Activated T-cell treated with anti-CD3 and anti-CD28 coated beads, Interleukin-2, amount 50 U/mL, for 72 hours (primary cell): ENCODE measurements at places on chromosomes 3 and 15.

GRCh38 chr3:104388619-104389018, 978.1 kb upstream of the ALCAM start:
- H3K4me3 ChIP-seq, result no peak overlapping the region
- no peak for DNase-seq
- no peaks in the 10 kb centered on the region for H3K27me3 ChIP-seq
- H3K36me3 ChIP-seq, result no peaks in the 10 kb centered on the region

GRCh38 chr3:62188681-62189375, 184.5 kb downstream of the FEZF2 start:
- H3K4me3 ChIP-seq, result peak overlapping the region; percentile 56
- peak; percentile 64 for DNase-seq
- H3K27ac ChIP-seq, result no peak overlapping the region
- H3K4me1 ChIP-seq, result no peaks in the 10 kb centered on the region

- no peak overlapping the region for H3K4me3 ChIP-seq
- DNase-seq, result no peak
- H3K27ac ChIP-seq, result peak overlapping the region; percentile 33
- H3K4me1 ChIP-seq, result no peaks in the 10 kb centered on the region
Observed at GRCh38 chr3:147963711-147964110, 554.5 kb downstream of the ZIC1 start.

GRCh38 chr15:42184296-42184695, 23.8 kb downstream of the VPS39 start:
- H3K36me3 ChIP-seq, result peaks cover 10% of the 10 kb centered on the region
- no peak overlapping the region for H3K4me3 ChIP-seq
- peaks cover 6% of the 10 kb centered on the region for H3K4me1 ChIP-seq
- H3K27ac ChIP-seq, result peak overlapping the region; percentile 66
- no peak for DNase-seq

DNA sequence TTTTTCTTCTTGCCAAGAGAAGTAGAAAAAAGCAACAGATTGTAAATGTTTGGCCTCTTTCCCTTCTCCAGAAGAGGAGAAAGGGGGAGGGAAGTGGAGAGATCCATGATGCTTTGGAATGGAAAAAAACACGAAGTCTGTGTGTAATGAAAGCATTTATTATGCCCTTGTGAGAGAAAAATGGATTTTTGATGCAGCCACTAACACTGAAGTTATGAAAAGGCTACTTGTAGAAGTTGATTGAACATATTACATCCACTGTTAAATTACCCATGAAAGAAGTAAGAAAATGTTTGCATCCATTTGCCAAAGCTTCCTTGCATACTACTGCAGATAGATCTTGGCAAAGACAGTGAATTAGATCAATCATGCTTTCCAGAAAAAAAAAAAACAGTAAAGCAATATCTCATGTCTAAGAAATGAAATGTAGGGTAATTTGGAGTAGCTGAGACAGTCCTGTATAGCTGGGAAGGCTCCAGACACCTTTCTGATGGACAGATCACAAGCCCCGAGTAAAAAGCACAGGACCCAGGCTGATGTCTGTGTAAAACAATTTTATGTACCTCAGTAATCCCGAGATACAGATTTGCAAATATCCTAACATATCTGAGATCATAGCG, 295.5 kb downstream of the PLOD2 start:
- H3K27me3 ChIP-seq, result no peaks in the 10 kb centered on the region
- no peak for DNase-seq
- no peaks in the 10 kb centered on the region for H3K4me1 ChIP-seq

- no peaks in the 10 kb centered on the region for H3K36me3 ChIP-seq
- no peak for DNase-seq
- H3K27me3 ChIP-seq, result peaks cover 7% of the 10 kb centered on the region
- H3K4me1 ChIP-seq, result no peaks in the 10 kb centered on the region
- H3K4me3 ChIP-seq, result no peak overlapping the region
- H3K27ac ChIP-seq, result no peak overlapping the region
Observed at GRCh38 chr3:161568671-161569070, 72.1 kb downstream of the OTOL1 start.

DNA sequence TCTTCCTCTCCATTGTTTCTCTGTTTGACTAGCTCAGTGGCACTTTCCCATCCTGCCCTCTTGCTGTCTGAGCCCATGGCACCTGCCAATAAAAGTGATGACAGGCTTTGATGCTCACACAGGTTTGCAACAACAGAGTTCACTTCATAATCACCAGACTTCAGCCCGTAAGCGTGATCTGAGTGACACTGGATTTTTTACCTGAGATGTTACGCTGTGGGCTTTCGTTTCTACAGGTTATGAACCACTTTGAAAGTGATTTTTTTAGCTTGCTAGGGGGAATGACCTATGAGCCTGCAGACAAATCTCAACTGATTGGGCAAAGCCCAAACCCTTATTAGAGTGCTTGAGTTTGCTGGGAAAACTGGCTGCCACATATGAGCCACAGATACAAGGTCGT, 173.9 kb upstream of the ICE2 start:
- H3K27me3 ChIP-seq, result no peaks in the 10 kb centered on the region
- DNase-seq, result no peak
- no peak overlapping the region for H3K27ac ChIP-seq
- H3K4me1 ChIP-seq, result peaks cover 56% of the 10 kb centered on the region

DNA sequence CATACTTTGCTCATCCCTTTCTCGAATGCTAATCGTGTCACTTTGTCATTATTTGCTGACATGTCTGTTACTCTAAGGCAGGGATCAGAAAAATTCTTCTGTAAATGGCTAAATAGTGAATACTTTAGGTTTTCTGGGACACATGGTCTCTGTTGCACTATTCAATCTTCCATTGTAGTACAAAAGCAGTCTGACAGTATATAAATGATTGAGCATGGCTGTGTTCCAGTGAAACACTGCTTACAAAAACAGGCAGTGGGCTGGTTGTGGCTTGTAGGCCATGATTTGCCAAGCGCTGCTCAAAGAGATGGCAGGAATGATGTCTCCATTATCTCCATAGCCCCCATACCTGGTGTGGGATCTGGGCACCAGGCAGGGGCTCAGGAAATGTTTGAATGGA, 45.6 kb downstream of the TMEM266 start:
- H3K27me3 ChIP-seq, result peaks cover 8% of the 10 kb centered on the region
- no peak for DNase-seq
- H3K4me1 ChIP-seq, result no peaks in the 10 kb centered on the region
- no peak overlapping the region for H3K27ac ChIP-seq
- no peak overlapping the region for H3K4me3 ChIP-seq

- H3K27me3 ChIP-seq, result no peaks in the 10 kb centered on the region
- no peak for DNase-seq
- H3K27ac ChIP-seq, result no peak overlapping the region
- no peak overlapping the region for H3K4me3 ChIP-seq
- H3K36me3 ChIP-seq, result no peaks in the 10 kb centered on the region
Observed at GRCh38 chr3:101611023-101611422, 37.0 kb downstream of the PCNP start.

DNA sequence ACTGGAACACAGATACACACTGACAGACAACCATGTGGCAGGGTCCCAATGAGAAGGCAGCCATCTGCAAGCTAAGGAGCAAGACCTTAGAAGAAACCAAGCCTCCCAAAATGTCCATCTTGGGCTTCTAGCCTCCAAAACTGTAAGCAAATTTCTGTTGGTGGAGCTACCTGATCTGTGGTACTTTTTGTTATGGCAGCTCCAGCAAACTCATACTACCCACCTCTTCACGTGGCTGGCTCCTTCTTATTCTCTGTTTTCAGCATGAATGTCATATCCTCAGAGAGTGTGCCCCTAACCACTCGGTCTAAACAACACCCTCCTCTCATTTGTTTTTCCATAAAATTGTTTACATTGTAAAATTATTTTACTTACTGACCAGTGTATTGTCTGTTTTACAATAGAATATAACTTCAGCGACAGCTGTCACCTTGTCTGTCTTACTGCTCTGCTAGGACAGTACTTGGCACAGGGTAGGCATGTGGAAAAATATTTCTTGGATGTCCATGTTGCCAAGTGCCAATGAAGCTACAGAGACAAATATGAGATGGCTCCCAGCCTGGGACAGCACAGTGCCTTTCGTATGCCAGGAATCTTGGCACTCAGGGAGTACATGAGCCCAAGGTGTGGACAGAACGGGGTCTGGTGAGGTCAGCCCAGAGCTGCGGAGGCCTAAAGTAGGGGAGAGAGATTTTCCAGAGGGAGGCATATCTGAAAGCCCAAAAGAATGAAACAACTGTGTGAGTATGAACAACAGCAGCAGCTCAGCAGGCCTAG, 17.4 kb upstream of the SLC25A36 start:
- H3K4me1 ChIP-seq, result no peaks in the 10 kb centered on the region
- H3K36me3 ChIP-seq, result no peaks in the 10 kb centered on the region
- H3K4me3 ChIP-seq, result no peak overlapping the region
- no peak for DNase-seq

GRCh38 chr3:136932978-136933772, 24.6 kb upstream of the IL20RB start:
- peak overlapping the region; percentile 16 for H3K4me3 ChIP-seq
- peaks cover 9% of the 10 kb centered on the region for H3K36me3 ChIP-seq
- DNase-seq, result no peak
- no peaks in the 10 kb centered on the region for H3K27me3 ChIP-seq

GRCh38 chr15:77578641-77579372, 53.9 kb downstream of the LINGO1 start:
- H3K27ac ChIP-seq, result no peak overlapping the region
- H3K36me3 ChIP-seq, result no peaks in the 10 kb centered on the region
- no peaks in the 10 kb centered on the region for H3K27me3 ChIP-seq
- no peak overlapping the region for H3K4me3 ChIP-seq
- H3K4me1 ChIP-seq, result no peaks in the 10 kb centered on the region

GRCh38 chr15:84609818-84610525, 9.2 kb downstream of the ZSCAN2 start:
- H3K4me1 ChIP-seq, result peaks cover 30% of the 10 kb centered on the region
- H3K36me3 ChIP-seq, result peaks cover 5% of the 10 kb centered on the region
- H3K27ac ChIP-seq, result no peak overlapping the region
- no peak for DNase-seq
- H3K27me3 ChIP-seq, result no peaks in the 10 kb centered on the region

- DNase-seq, result no peak
- no peak overlapping the region for H3K4me3 ChIP-seq
- no peak overlapping the region for H3K27ac ChIP-seq
- no peaks in the 10 kb centered on the region for H3K4me1 ChIP-seq
Observed at GRCh38 chr3:159929171-159930141, 59.2 kb upstream of the IL12A start.

- H3K4me1 ChIP-seq, result peaks cover 19% of the 10 kb centered on the region
- H3K36me3 ChIP-seq, result peaks cover 20% of the 10 kb centered on the region
- no peak overlapping the region for H3K27ac ChIP-seq
- no peak overlapping the region for H3K4me3 ChIP-seq
- no peaks in the 10 kb centered on the region for H3K27me3 ChIP-seq
- no peak for DNase-seq
Observed at GRCh38 chr3:127611251-127611650, 13.0 kb downstream of the MCM2 start.

- H3K4me3 ChIP-seq, result no peak overlapping the region
- DNase-seq, result no peak
- H3K4me1 ChIP-seq, result peaks cover 6% of the 10 kb centered on the region
- no peaks in the 10 kb centered on the region for H3K27me3 ChIP-seq
- no peaks in the 10 kb centered on the region for H3K36me3 ChIP-seq
- no peak overlapping the region for H3K27ac ChIP-seq
Observed at GRCh38 chr3:194592798-194593752, 40.1 kb downstream of the TMEM44 start.

DNA sequence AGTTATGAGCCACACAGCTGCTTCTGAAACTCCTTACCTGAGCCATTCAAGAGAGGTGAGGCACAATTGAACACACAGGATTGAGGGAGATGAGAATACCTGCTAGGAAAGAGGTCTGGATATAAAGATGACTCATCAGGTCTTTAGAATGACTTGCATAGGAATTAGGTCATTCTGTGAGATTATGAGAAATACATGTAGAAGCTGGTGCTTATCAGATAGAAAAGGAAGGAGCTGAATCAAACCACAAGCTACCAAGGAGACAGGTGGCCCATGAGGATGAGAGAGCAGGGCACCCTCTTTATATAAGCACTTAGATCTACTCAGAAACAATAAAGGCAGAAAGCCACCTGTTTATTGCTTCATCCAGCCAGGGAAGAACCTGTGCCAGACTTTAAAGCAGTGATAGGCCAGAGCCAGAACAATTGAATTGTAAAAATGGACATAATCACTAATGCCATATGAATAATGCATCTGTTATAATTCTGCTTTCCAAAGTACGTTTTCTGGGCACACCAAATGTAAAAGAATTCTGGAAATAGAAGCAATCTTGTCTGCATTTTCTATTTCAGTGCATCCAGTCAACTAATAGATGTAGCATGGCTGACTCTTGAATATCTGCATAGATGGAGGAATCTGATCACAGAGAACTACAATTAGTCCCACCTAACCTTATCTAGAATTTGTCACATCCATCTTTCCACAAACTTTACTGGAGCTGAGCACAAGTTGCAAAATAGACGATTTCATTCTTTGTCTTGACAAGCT, 74.9 kb downstream of the PIK3R4 start:
- H3K4me3 ChIP-seq, result no peak overlapping the region
- DNase-seq, result no peak
- peaks cover 5% of the 10 kb centered on the region for H3K36me3 ChIP-seq
- H3K27ac ChIP-seq, result no peak overlapping the region
- no peaks in the 10 kb centered on the region for H3K4me1 ChIP-seq
- H3K27me3 ChIP-seq, result no peaks in the 10 kb centered on the region

DNA sequence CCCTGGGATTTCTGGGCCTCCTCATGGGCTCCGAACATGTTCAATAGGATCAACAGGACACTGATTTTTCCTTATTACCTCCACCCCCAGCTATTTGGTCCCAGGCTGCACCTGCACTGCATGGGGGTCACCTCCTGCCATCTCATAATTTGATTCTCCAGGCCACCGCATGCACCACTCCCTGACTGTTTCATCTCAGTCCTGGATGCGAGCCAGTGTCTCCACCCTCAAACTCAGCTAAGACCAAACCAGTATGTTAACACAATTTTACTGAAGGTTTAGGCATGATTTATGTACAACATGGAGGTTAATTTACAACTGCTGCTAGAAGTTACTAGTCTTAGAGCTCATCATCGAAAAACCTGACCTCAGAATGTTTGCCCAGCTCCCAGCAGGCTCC, 249.5 kb downstream of the UACA start:
- H3K36me3 ChIP-seq, result peaks cover 15% of the 10 kb centered on the region
- no peak overlapping the region for H3K27ac ChIP-seq
- no peak for DNase-seq
- H3K27me3 ChIP-seq, result peaks cover 28% of the 10 kb centered on the region
- H3K4me1 ChIP-seq, result peaks cover 13% of the 10 kb centered on the region
- H3K4me3 ChIP-seq, result no peak overlapping the region

DNA sequence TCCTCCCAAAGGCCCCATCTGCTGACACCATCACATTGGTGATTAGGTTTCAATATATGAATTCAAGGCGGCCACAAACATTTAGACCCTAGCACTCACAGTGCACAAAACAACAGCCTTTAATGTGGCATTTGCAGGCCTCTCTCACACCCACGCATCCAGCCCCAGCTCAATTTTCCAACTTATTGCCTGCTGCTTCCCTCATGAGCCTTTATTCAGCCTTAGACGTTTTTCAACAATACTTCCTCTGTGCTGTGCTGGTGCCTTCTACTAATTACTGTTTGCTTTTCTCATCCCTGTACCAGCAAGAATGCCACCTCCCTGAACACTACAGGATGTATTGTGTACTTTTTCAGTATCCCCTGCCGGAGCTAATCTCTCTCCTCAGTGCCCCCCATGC, 334.6 kb downstream of the GABRB3 start:
- H3K4me1 ChIP-seq, result no peaks in the 10 kb centered on the region
- no peaks in the 10 kb centered on the region for H3K27me3 ChIP-seq
- no peak overlapping the region for H3K4me3 ChIP-seq
- no peaks in the 10 kb centered on the region for H3K36me3 ChIP-seq
- no peak overlapping the region for H3K27ac ChIP-seq
